SK-N-SH (cell line): ENCODE measurements at places on chromosomes 16 and 17.
A peak's percentile ranks its signal among the peaks of the same experiment; 100 is the strongest.

DNA sequence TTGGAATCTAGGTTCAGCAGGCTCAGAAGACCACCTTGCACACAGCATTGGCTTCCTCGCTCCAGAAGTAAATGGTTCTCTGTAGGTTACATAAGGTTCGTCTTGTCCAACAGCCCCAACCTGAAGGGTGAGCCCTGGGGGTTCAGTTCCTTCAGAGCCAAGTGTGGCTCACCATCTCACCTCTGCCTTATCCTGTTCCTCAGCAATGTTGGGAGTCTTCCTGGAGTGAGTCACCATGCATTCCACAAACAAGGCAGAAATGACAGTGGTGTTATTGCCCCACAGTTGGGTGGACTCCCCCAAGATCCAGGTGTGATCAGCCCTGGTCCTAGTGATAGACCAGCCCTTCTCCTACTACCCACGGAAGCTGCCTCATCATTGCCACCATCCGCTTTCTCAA lies 26.8 kb upstream of the SMPD3 start:
- no peak for DNase-seq

DNA sequence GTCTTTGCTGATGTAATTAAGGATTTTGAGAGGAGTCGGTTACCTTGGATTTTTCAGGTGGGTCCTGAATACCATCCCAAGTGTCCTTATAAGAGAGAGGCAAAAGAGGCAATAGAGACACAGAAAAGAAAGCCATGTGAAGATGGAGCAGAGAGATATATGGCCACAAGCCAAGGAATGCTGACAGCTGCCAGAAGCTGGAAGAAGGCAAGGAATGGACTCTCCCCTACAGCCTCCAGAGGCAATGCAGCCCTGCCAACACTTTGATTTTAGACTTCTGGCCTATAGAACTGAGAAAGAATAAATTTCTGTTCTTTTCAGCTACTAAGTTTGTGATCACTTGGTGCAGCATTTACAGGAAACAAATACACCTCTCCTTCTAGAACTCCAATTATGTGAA lies 8.2 kb upstream of the RNFT1 start:
- no peak for DNase-seq

GRCh38 chr16:64150193-64150592 lies 971.7 kb downstream of the CDH11 start:
- no peak for DNase-seq

DNA sequence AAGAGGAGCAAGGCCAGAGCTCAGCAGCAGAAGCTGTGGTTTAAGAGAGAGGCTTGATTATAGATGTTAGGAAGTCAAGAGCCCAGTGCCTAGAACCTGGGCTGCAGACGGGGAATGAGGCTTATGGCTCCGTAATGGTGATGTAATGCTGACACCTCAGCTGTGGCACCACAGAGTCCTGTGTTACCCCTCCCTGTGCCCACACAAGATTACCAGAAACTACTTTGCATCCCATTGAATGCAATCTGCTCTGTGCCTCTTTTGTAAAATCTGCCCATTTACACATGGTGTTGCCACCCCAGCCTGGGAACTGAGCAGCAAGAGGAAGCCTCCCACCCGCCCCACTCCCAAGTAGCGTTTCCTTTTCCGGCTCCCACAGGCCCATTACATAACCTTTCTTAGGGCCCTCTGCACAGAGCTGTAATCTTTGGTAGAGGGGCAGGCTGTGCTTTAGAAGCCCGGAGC lies 57.0 kb downstream of the PITPNC1 start:
- DNase-seq, result no peak

DNA sequence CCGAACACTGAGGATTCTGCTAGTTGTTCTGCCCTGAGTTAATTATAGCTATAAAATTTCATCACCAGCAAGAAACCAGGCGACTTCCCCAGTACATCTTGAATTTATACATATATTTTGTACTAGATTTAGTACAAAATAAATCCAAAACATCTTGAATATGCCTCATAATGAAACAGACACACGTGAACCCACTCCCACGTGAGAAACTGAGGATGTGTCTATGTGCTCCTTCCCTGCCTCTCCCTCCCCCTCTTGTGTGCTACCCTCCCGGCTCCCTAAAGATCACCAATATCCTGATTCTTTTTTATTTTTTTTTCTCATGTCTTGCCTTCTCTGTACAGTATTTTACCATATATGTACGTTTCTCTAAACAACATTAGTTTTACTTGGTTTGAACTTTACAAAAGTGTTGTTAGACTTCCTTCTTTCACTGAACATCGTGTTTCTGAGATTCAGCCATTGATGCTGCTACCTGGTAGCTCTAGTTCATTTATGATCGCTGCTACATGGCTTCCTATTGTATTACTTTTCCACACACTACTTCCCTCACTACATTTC lies 1.1 kb upstream of the LCMT1 start:
- DNase-seq, result no peak

DNA sequence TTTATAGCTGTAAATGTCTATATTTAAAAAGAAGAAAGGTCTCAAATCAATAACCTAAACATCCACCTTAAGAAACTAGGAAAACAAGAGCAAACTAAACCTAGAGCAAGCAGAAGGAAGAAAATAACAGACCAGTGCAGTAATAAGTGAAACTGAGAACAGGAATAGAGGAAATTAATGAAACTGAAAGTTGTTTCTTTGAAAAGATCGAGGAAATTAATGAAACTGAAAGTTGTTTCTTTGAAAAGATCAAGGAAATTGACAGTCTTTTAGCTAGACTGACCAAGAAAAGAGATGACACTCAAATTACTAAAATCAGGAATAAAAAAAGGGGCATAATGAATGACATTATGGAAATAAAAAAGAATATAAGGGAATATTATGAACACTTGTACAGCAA lies 46.4 kb downstream of the SLFN5 start:
- DNase-seq, result no peak

DNA sequence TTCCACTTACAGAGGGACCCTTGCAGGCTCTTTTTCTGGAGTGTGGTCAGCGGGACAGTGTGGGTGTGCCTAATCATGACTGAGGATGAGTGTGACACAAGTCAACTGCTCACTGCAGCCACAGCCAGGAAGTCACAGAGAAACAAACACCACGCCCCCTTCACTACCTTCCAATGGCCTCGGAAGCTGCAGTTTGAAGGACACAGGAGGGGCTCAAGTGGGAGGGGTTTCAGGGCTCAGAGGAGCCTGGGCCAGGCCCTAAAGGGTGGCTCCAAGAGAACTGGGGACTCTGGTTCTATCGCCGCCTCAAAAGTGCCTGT lies 116.2 kb upstream of the SDK2 start:
- no peak for DNase-seq

- no peak for DNase-seq
Observed at GRCh38 chr16:53511403-53512280, 8.6 kb upstream of the AKTIP start.

GRCh38 chr17:5194346-5194745 lies 2.7 kb upstream of the ZNF594 start:
- DNase-seq, result no peak

GRCh38 chr16:516301-516700 lies 11.2 kb upstream of the CAPN15 start:
- DNase-seq, result no peak

- peak; percentile 24 for DNase-seq
Observed at GRCh38 chr16:77409311-77409710, 25.5 kb downstream of the ADAMTS18 start.

DNA sequence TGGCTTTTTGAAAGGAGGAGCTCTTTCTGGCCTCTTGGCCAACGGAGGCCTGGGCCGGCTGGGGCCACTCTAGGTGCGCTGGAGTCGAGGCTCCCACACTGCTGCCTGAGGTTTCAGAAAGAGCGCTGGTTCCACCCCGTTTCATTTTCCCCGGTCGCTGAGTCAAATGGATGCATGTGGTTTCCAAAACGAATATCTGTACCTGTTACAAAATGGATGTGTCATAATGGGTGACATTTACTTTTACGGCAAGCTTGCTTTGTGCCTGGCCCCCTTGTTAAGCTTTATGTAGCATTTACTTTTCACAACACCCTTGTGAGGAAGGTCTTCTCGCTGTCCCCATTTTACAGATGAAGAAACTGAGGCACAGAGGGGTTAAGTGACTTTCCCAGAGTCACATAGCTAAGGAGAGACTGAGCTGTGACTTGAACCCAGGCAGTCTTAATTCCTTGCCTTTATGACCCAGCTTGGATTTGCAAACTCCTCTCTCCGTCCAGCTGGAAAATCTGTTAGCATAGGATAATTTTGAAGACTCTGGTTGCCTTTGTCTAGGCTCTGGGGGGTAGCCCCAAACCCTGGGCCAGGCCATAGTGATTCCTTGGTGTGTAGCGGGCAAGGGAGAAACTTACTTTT lies 10.6 kb downstream of the KSR1 start:
- no peak for DNase-seq

GRCh38 chr17:6098823-6099180 lies 28.6 kb downstream of the WSCD1 start:
- no peak for DNase-seq

GRCh38 chr16:84742641-84743092 lies 42.9 kb downstream of the USP10 start:
- DNase-seq, result no peak

GRCh38 chr17:44155488-44155887 lies 13.8 kb downstream of the HROB start:
- DNase-seq, result no peak

DNA sequence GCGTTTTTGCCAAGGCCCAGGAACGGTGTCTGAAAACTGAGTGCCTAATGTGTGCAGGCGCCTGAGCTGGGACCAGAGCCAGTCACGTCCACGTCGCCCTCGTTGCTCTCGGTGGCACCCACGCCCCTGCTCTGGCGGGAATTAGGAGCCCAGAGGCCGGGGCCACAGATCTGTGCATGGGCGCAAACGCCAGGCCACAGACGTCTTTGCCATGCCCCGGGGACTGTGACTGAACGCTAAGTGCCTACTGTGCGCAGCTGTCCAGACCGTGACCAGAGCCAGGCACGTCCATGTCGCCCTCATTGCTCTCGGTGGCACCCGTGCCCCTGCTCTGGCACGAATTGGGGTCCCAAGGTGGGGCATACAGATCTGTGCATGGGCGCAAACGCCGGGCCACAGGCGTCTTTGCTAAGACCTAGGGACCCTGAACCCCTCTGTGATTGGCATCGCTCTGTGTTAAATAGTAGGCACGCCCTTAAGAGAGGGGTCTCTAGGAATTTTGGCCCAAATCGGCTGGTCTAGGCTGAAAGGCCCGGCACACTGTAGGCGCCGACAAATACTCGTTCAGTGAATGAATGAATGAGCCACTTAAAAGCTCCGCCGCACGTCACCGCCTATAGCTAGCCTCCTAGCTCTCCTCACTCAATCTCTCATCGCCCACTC lies 827 bp upstream of the UBALD1 start:
- no peak for DNase-seq

GRCh38 chr16:50300942-50301625 lies 34.7 kb downstream of the ADCY7 start:
- peak; percentile 24 for DNase-seq

DNA sequence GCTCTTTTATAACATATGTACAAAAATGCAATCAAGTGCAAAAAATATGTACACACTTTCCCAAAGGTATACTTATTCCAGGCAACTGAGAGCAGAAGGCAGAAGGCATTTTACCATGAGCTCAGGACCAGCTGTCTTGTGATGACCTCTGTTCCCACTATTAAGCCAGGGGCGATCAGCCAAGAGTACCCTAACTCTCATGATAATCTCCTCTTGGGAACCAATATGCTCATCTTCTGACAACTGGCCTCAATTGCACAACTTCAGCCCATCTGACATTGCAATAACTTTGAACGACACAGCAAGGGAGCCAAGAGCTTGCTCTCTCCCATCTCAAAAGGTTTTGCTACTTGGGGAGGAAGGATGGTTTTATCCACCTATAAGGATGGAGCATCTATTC lies 471.9 kb downstream of the HS3ST3B1 start:
- no peak for DNase-seq

DNA sequence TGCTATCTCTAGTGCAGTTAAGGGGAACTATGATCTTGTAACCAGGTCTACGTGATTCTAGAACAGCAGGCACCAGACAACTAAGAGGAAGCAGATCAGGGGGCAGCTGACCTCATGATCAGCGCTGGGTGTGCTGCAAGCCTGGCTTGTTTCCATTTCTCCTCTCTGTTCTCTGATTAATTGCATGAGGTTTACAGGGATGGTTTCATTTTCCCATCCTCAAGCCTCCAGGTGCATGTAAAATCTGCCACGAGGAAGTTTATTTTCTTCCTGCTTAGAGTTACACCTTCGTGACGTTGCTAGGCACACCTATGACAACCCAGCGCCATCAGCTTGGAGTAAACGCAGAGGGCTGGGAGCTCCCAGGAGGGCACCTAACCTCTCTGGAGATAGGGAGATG lies 4.3 kb upstream of the NUPR1 start:
- DNase-seq, result no peak

DNA sequence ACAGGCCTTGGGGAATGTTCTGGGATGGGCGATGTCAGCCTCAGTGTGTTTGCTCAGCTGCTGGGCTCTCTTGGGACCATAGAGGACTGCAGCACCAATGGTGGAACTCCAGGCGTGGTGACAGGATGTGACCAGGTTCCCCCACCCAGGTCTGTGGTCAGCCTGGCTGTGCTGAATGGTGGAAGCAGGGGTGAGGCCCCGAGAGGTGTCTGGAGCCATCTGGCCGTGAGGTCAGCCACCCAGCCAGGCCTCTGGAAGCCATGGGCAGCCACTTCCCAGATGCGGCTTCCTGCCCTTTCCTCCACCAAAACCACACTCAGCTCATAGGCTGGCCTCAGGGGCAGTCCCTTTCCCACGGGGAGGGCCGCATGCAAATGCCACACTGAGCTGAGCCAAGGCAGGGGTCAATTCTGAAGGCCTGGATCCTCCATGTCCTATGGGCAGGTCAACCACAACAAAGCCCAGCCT lies 7.8 kb upstream of the MAPK7 start:
- DNase-seq, result no peak

- DNase-seq, result no peak
Observed at GRCh38 chr16:89174055-89174827, 2.7 kb downstream of the CDH15 start.

GRCh38 chr17:54257440-54257839 lies 434.7 kb downstream of the KIF2B start:
- no peak for DNase-seq

- no peak for DNase-seq
Observed at GRCh38 chr17:66945147-66945835, 19.2 kb upstream of the CACNG4 start.

- no peak for DNase-seq
Observed at GRCh38 chr16:72865835-72866234, 182.1 kb downstream of the ZFHX3 start.

GRCh38 chr17:18038149-18038850 lies 668 bp downstream of the ATPAF2 start:
- no peak for DNase-seq

DNA sequence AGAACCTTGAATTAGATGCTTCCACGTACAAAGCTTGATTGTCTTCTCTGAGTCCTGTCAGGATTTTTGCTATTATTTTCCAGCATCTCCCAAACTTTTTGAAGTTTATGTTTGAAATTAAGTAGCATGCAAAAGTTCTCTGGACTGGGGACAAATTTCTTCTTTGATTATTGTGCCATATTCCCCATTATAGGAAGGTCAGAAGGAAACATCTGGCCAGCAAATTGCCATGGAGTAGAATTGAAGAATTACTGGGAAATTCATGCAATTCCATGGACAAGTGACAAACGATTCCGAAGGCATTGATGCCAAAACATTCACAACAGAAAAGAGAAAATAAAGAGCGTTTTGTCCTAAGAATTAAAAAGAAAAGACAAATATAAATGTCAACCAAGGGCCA lies 737.2 kb downstream of the CDH11 start:
- DNase-seq, result no peak
